ENCODE measurements at places on chromosomes 6 and 20.

DNA sequence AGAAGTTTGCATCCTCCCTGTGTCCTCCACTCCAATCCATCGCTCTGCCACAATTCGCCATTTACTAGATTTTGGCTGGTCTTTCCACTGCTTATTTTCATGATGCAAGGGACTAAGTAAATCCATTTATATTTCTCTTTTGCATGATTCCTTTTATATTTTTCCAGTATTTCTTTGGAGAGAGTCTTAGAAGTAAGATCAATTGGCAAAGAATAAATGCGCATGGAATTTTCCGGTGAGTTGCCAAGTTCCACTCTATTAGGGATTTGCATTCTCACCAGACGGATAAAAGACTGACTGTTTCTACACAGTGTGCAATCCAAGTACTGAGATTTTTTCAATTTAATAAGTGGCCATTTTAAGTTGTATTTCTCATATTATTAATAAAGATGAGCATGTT is 91.7 kb upstream of the PHACTR3 start:
- DNase-seq, result no peak

DNA sequence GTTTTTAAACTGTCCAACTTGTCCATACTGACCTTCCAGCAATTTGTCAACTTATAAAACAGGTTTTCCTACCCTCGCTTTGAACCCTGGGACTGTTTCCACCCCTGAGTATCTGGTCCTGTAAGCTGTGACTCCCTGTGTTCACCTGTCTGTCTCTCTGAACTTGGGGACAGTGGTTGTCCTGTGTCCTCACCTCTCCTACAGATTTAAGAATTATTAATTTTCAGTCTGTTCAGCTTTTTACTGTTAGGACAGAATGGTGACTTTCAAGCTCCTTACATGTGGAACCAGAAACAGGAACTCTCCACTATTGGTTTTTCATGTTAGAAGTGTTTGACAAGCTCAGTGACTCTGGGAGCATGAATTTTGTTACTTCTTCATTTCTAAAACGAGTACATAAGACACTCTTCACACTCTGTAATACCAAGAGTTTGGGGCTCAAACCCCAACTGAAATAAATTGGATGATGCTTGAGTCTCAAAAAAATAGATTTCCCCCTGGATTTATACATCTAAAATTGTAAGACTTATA is 713.9 kb downstream of the COL12A1 start:
- no peak for DNase-seq

- no peak for DNase-seq
These were observed 38.0 kb downstream of the PHIP start for GRCh38 chr6:79040083-79040482.

DNA sequence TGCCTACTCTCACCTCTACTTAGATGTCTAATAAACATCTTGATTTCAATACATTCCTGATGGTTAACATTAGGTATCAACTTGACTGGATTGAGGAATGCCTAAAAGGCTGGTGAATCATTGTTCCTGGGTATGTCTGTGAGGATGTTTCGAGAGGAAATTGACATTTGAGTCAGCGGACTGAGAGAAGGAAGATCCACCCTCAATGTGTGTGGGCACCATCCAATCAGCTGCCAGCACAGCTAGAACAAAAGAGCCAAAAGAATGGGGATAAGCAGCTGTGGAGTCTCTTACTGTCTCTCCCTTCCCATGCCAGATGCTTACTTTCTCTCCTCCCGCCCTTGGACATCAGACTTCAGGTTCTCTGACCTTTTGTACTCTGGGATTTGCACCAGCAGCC is 128.6 kb upstream of the HS3ST5 start:
- no peak for DNase-seq

DNA sequence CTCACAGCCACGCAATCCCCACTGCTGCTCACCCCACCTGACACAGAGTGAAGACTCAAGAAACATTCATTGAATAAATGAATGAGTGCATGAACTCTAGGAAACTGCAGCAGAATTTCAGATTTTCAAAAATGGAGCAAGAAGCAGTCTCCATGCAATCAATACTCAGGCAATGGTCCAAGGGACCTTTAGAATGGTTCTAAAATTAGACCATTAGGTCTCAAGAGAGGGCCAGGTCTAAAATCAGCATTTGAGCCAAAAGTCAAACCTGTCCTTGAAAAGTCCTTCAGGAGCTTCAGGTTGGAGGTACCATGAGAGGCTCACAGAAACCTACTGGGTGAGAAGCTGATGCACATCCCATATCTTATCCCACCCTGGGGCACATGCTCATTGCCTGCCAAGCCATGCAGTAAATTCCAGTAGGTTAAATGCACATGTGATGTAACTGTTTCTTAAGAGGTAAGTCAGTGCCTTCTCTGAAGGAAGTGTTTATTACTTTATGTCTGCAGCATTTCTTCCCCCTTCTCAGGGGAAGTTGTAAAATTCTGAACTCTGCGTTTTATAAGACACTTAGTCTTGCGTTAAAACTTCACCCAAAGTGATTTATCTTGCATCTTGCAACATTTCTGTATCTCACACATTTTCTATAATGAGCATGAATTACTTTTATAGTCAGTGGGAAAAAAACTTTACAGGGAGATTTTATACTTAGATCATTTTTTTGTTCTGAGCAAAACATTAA is 126.6 kb downstream of the ADAT2 start:
- DNase-seq, result no peak

- no peak for DNase-seq
These were observed 106.0 kb downstream of the PRIM2 start for GRCh38 chr6:57423468-57423867.

DNA sequence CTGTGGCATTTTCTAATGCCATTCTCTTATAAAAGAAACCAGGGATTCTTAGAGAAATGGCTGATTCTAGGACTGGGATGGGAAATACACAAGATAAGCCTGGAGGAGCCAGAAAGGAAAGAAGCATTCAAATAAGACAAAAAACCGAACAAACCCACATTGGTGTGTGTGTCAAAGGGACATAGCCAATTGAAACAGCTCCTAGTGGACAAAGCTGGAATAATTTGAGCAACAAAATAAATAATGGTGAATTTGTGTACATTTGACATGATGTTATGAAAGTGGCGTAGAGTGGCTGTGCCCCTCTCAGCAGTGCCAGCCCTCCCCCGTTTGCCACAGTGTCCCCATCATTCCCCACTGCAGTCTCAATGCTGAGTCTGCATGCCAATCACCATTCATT is 55.5 kb downstream of the B3GAT2 start:
- no peak for DNase-seq

- DNase-seq, result no peak
These were observed 50.6 kb upstream of the SLC32A1 start for GRCh38 chr20:38673725-38674091.

DNA sequence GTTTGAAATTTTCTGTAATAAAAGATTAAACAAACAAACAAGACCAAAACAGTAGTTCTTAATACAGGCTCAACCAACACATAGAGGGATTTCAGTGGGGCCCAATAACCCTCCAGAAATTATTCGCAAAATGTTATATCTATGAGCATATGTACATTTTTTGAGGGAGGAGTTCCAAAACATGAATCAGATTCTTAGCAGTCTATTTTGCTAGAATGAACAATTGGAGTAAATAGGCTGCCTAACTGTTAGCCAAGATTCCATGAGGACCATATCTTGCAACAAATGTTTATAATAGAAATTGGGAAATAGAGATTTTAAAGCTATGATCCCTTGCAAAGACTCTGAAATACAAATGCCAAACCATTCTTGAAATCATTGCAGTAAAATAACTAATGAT is 186.3 kb downstream of the AKAP7 start:
- DNase-seq, result no peak

DNA sequence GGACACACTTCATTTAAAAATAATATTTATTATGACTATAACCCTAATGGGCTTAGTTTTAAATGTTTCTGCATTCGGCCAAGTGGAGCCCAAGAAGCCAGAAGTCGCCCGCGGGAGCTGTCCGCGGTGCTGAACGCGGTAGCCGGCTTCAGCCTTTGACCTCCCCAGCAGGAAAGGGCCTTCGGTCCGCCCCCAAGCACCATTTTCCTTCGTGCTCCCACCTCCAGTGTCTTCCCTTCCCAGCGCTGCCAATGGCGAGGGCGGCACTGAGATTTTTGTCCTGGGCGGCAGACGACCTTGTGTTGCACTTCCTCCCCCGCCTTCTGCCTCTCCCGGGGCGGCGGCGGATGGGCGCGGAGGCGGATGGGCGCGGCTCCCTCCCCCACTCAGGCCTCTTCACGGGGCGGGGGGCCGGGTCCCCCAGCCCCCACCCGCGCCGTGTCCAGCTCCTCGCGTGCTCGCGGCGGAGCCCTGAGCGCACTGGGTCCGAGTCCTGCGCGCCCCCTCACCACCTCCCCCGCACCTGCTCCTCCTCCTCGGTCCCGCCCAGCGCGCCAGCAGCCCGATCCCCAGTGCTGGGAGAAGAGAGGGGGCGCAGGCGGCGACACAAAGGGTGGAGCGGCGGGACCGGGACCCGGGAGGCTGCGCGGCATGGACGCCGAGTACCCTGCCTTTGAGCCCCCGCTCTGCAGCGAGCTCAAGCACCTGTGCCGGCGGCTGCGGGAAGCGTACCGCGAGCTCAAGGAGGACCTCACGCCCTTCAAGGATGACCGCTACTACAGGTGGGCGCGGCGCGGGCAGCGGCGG is 23.6 kb upstream of the TMEM181 start:
- DNase-seq, result peak; percentile 67

DNA sequence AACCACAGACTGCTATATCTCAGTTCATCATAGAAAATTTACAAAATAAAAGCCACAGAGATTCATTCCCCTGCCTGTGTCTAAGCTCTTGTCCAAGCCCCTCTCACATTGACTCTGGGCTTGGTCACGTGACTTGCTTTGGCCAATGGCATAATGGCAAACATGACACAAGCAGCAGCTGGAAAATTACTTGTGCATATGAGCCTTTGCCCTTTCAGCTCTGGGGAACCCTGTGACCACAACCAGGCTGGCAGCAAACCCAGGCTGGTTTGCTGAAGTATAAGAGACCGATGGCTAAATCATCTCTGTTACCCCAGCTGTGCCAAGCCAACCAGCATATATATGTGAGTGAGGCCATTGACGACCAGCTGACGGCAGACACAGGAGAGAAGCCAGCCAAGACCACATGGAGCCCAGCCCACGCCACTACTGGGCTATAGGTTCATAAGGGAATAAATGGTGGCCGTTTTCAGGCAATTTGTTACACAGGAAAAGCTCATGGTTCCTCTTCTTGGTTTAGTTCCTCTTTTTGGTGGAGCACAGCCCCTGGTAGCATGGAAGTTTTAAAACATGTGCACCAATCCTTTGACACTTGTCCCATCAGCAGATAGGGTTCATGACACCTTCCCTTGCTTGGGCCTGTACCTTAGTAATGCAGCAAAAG is 31.8 kb upstream of the RSPO4 start:
- DNase-seq, result no peak

DNA sequence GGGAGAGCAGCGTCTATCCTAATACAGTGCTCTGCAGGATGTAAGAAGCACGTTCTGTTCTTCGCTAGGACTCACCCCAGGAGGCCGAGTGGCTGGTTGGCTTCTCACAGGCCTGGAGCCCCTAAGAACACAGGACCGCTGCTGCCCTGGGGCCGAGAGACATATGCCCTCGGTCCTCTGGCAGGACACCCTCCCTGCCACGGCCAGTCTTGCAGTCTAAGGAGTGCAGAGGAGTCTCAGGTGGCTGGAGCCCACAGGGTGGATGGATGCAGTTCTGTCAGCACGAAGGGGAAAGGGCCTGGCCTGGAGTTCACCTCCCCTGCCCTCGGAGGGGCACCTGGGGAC is 96.5 kb downstream of the SMOC2 start:
- DNase-seq, result no peak

DNA sequence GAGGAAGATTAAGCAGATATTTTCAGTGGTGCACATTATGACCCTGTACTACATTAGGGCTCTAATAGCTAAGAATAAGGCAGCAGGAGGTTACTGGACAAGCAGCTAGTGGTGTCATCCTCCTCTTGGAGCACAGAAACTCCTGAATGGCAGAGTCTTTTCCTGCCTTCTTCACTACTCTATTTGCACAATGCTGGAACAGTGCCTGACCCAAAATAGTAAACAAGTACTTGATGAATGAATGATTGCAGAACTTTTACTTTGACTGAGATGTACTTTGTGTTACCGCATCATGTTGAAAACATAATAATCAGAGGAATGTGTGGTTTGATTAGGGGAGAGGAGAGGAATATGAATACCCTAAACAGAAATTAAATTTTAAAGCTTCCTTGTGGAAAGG is 30.0 kb upstream of the UST start:
- DNase-seq, result no peak
